Renal cortex interstitium (tissue), 15 donors: ENCODE measurements at places on chromosomes 7 and 10. TPM values are rescaled to one million over a fixed set of nuclear protein-coding genes. Genes with fewer than 3 reads are reported as not detected.

- DNase-seq: no peak
Measured at GRCh38 chr10:113457408-113457807, 95.4 kb upstream of the HABP2 start.

DNA sequence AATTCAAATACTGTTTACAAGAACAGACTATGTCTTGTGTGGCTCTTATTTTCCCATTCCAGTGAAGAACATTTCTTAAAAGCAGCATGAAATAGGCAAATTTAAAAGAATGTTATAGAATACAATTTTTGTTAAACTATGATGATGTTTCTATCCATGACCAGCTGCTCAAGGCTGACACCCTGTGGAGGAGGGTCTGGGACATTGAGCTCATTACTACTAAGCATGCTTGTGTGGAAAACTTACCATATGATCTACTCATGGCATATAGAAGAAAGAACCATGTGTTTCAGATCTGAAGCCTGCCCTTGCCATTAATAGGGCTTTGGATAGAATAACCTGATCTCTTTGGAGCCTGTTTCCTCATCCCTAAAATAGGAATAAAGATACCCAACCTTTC, 125.0 kb downstream of the FOXP2 start:
- no peak for DNase-seq

GRCh38 chr7:10677668-10678232, 295.9 kb upstream of the PHF14 start:
- DNase-seq: no peak

DNA sequence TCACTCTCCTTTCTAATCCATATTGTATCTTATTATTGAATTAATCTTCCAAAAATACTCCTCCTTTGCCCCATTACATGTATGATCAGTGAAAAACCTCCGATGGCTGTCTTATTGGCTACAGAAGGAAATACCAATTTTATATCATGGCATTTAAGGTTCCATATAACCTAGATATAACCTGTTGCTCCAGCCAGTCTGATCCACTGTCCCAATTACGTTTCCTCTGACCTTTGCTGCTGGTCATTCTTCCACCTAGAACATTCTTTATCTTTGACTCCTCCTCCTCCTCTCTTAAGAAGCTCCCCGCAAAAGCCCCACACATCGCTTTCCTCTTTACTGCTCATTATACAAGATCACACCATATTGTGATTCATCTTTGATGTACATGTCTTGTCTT, 161.5 kb downstream of the RNLS start:
- DNase-seq: no peak

GRCh38 chr10:55019439-55019838, 218.4 kb upstream of the PCDH15 start:
- DNase-seq: no peak

DNA sequence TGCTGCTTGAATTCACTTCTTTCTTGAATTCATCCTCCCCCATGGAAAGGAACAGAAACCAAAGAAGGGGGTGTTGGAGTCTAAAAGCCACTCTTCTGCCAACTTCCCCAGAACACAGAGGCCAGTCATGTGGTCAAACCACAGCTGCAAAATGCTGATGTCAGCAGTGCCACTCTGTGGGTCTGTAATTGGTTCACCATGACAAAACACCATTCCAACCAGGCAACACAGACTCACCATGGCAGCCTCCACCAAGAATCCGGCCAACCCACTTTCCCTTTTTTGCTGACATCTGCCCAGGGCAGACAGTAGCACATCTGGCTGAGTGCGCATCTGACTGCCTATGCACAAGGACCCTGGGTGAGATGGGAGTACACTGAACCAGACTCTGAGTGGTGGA, 16.8 kb downstream of the OSBPL3 start:
- DNase-seq: no peak

DNA sequence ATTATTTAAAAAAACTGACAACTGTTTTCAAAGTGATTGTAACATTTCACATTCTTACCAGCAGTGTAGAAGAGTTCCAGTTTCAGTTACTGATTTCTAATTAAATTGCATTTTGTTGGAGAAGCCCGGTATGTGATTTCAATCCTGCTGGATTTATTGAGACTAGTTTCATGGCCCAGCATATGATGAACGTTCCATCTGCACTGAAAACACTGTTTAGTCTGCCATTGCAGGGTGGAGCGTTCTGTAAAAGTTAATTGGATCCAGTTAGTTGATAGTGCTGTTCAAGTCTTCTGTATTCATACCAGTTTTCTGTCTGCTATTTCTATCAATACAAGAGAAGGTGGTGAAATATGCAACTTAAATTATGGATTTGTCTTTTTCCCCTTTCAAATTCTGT, 37.3 kb upstream of the CCNY start:
- no peak for DNase-seq

DNA sequence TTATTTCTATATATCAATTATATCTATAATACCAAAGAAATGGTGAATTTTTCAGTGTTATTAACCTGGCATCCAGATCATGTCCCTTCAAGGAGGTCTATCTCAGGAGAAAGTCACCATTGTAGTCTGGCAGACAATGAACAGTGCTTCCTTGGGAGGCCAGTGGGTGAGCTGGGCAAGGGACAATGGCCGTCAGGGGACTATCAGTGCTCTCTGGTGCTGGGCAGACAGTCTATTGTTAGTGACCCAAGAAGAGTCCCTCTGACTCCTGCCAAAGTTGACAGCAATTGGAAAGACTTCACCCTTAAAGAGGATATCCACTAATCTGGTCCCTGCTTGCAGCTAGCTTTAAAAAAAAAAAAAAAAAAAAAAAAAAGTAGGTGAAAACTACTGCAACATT, 7.1 kb downstream of the JAZF1 start:
- no peak for DNase-seq

- no peak for DNase-seq
Measured at GRCh38 chr7:150787321-150788281, 12.6 kb downstream of the TMEM176B start.

DNA sequence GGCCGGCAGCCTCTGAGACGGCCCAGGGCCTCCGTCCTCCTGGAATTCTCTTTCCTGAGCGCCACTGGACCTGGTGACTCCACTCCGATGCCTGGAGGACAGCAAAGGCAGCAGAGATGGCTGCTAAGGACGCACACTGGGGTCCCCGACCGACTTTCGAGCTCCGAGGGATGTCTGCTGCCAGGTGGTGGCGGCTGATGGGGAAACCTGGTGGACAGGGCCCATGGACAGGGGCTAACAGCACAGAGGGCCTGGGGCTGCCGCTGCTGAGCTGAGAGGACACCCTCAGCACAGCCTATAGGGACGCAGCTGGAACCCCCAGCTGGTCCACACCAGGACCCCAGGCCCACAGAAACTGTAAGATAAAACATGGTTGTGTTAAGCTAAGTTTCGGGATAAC, 366.3 kb downstream of the DNAJB6 start:
- no peak for DNase-seq

- DNase-seq: no peak
Measured at GRCh38 chr10:117492504-117492903, 50.0 kb upstream of the EMX2 start.

DNA sequence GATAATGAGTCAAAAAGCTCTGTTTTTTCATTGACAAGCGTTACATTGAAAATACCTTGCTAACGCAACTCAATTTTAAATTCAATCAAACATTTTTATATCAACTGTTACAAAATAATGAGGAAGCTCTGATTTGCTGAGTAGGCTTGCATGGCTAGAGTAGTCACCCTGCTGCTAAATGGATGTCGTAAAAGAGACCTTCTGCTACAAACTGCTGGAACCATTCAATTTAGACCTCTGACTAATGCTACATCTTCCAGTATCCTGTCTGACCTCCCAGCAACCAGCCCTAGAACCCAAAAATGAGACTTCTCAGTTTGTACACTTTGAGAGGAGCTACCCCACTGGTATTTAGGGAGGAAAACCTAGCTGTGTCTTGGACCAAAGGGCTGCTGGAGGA, 84.0 kb upstream of the ELMO1 start:
- no peak for DNase-seq

DNA sequence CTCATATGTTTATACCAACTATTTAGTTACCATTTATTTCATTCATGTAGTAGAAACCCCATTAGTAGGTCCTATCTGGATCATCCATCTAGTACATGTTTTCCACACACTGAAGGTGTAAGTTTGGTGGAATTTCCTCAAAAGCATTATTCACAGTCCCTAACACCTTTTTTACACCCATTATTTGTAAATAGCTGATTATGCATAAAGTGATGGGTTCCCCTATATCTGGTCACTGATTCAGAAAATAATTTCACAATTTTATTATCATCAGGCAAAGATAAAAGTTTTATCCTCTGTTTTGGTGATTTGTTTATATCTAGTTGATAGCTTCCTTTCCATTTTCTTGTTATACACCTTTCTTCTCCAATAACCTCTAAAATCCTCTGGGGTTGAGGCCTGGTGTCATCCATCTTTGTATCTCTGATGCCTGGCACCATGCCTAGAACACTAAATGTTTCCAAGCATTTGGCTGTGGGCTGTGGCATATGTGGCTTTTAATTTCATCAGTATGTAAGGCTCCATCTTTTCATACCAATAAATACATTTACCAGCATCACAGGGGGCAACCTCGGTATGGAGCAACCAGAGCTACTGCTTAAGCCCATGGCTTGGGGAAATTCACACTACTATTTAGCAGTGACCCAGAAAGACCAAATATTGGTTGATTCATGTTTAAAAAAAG, 1089.5 kb upstream of the LRRN3 start:
- no peak for DNase-seq

Gene DENND2A
- polyA plus RNA-seq: 35.4 TPM

Gene ASIC3
- 2.3 TPM for polyA plus RNA-seq

Gene TSPAN13
- 22.2 TPM for polyA plus RNA-seq
